ENCODE measurements at places on chromosomes 7 and 10.

DNA sequence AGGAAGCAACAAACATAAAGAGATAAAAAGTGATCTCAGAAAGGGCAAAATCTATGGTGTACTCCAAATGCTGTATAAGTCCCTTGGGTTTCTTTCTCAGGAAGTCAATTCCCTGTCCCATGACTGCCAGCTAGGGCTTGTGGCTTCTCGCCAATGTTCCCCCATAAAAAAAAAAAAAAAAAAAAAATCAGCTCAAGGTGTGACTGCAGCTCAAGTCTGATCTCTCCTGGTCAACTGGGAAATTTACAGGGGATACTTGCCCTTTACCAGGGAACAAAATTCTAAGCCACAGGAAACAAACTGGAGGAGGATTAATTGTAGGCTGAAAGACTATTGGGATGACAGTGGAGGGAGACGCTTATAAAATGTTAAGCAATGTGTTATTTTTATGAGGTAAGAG, 76.0 kb downstream of the PCGF5 start:
- peak; percentile 34 for DNase-seq

GRCh38 chr10:29304264-29304994, 15.6 kb downstream of the LYZL1 start:
- peak; percentile 57 for DNase-seq

- DNase-seq, result no peak
These were observed 112.2 kb upstream of the LRGUK start for GRCh38 chr7:134014935-134015334.

DNA sequence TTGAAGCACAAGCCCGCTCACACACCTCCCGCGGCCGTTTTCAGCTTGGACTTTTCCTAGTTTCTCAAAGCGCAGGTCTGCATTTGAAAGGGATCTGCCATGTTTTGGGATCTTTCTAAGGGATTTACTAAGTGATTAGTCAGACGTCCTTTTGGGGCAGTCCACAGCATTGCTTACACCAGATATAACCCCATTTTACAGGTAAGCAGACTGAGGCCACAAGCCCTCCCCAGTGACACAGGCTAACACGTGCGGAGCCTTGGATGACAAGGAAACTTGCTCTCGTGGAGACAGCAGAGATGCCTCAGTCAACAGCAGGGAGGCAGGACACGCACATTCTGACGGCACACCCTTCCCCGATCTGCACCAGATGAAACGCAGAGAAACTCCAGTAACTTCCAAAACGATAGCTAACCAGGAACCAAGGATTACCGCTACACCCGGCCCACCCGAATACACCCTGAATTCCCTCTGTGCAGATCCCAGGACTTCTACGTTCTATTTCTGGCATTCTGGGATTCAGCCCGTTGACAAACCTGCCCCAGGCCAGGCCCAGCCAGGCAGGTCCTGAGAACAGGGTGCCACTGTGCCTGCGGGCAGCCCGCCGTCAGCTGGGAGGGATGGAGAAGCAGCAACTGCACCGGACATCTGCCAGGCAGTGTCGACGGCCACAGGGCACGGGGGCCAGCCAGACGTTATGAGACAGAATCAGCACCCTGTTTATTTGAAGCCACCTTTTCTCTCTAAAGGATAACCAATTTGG, 27.9 kb downstream of the FOXL3 start:
- DNase-seq, result no peak

DNA sequence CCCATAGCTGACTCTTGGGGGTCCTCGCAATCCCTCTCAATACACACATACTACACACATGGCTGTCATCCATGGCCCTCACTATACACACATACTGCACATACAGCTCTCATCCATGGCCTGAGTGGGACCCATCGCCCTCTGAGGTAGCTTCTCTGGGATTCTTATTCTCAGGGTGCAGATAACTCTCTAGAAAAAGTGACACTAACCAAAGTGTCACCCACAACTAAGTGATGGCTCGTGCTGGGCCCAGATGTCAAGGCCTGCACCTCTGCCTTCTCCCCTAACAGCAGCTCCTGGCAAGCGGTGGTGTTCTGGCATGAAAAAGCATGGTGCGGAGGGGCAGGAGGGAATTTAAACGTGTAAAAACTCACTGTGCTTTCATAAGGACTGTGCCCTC, 62.7 kb upstream of the ZPBP start:
- no peak for DNase-seq

GRCh38 chr10:71613261-71613777, 106.3 kb downstream of the C10orf105 start:
- DNase-seq, result peak; percentile 38

DNA sequence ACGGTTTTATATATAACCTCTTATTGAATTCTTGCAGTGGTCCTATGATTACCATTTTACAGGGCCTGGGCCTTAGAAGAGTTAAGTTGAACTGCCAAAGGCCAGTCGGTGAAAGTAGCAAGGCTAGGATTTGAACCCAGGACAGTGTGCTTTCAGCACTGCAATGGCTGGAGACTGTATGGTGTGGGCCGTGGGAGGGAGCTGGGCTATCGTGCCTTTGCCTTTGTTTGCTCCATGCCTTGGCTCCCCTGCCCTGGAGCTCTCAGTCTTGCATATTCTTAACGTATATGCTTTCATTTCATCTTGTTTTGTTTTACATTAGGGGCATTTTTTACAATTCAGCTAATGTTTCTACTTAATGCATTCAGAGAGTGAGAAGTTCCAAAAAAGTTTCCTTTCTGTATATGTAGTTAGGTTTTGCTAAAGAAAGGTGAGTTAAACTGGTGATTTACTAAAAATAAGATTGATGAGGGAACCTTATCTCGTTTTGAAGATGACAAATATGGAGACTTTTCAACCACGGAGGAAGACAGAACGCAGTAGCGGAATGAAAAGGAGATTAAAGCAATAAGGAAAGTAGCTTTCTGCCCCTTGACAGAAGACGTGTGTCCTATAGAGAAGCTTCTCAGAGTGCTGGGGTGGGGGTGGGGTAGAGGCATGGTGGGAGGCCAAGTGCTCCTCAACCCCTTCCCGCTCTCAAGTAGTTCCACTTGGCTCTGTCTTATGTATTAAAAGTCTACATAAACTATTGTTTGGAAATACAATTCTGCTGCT, 82.5 kb downstream of the RTKN2 start:
- DNase-seq, result peak; percentile 30

DNA sequence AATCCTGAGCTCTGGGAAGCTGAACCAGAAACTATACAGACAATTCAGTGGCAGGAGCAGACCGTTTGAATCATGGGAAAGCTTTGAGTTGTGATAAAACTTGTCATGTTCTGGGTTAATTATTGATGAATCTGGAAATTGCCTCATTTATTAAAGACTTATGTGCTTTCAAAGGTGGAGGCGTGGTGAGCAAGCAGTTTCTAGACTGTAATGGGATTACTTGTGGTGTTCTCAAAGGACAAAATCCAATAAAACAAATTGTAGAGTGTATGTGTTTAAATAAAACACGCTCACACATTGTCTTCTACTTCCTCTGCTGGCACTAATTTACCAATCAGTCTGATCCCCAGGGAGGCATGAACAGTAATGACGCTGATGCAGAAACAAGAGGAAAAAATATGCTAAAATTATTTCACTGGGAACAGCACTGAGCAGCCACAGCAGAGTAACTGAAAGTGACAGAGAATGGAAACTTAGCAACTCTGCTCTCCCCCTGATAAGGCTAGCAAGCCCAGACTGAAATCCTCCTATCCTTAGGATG, 25.1 kb downstream of the PARD3 start:
- DNase-seq, result peak; percentile 68

GRCh38 chr7:87645446-87645845, 17.2 kb downstream of the RUNDC3B start:
- DNase-seq, result no peak

GRCh38 chr7:154929006-154929726, 73.8 kb downstream of the PAXIP1 start:
- DNase-seq, result no peak

DNA sequence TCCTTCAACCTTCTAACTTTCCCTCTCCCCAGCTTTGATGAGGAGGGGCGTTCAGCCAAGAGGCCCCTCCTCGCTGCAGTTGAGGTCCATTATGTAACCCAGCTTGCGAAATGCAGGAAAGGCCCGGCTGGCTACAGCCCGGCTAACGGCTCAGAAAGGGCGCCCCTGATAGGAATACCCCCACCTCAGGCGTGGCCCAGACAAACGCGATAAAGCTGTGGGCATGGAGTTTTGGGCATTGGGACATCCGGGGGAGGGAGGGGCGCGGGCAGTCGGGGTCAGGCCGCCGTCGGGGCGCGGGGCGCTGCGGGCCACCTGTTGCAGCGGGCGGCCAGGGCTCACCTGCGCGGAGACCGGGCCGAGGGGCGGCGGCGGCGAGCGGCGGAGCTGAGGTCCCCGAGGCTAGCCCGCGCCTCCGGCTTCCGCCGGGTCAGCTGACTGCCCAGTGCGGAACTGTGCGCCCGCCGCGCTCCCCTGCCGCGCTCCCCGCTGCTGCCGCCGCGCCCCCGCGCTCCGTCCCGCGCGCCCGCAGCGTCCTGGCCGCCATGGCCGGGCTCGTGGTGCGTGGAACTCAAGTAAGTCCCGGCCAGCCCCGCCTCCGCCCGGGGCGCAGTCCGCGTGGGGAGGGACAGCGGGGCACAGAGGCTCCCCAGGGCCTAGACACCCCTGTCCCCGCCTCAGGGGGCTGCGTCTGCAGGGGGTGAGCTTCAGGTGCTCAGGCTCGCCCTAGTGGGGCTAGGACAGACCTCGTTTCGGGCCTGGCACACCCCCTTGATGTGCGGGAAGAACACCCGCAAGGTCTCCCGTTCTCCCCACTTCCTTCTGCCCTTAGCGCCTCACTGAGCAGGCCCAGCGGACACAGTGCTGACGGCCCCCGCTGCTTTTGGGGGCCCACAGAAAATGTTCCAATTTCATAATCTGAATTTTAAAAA, at the start of gene LRMDA:
LRMDA (plus strand) TSS at position 445 of the 932 bp plus-strand sequence.
- DNase-seq, result peak; percentile 80

GRCh38 chr7:157687158-157687557, 350.4 kb downstream of the DNAJB6 start:
- DNase-seq, result no peak

DNA sequence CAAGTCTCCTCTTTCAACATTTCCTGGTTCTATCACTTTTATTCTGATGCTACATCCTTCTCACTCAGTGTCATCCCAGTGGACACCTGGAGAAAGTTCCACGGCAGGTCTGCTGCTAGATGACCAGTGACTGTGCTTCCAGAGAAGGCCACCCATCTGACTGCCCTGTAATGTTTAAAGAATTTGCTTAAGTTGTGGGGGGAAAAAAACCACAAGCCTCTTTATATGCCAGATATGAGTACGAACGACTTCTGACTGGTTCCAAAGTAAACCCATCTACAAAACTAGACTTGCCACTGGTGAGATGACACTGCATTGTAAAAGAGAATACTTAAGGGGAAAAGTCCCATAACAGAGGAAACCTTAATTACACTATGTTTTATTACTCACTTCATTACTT, 69.6 kb upstream of the VWC2 start:
- no peak for DNase-seq
